NCI-H82 (cell line): ENCODE measurements at places on chromosomes 12 and 14.
A peak's percentile ranks its signal among the peaks of the same experiment; 100 is the strongest.

- no peak for DNase-seq
These were observed 20.2 kb downstream of the OR4N2 start for GRCh38 chr14:19823765-19824164.

DNA sequence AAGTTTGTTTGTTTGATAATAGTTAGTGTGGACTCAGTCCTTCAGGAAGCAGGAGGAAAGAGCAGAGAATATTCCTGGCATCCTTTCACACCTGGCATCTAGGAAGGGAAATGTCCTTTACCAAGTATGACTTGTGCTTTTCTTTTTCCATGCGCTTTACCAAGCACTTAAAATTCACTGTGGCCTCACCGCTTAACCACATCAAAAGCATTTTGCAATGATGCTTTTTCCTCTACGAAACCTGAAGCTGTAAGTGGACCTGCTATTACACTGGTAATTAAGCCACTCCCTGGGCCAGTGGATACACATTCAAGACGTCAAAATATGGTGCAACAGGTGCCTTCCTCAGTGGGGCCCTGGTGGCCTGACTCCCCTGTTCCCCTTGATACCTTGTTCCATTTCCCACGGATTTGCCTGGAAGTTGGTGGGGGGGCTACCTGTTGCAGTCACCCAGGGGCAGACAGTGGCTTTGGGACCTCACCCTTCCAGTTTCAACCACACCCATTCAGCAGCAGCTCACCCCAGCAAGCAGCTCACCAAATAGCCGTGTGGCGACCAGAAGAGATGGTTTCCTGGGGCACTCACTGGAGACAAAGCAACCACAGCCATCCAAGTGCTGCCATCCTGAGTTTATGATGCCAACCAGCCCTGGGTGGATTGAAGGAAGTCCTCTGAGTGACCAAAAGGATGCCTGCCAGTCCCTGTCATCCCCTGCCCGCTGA, 14.2 kb upstream of the FZD10 start:
- DNase-seq: no peak

DNA sequence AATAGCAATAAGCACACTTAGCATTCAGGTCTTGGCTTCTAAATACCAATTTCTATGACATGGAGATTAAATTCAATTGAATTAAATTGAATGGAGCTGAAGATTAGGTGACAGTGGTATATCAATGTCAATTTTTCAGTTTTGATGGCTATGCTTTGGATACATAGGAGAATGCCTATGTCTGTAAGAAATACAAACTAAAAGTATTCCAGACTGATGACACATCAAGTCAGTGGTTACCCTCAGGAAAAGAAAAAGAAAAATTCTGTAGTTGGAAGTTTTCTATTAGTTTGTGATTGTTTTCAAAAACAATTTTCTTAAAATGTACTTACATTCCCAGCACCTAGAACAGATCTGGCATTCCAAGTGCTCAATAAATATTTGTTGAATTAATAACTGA, 4.9 kb upstream of the DCAF4 start:
- DNase-seq: no peak

DNA sequence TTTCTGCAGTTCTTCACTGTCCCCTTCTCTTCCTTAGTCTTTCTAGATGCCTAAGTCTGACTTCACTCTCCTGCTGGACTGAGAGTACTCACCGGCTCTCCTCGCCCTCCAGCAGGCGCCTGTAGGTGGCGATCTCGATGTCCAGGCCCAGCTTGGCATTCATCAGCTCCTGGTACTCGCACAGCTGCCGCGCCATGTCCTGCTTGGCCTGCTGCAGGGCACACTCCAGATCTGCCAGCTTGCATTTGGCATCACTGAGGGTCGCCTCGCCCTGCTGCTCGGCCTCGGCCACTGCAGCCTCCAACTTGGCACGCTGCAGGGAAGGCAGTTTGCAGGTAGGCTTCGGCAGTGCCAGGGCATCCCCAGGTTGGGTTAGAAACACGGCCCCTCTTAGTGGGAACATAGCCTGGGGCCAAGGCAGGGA, 5.2 kb downstream of the KRT84 start:
- DNase-seq: peak; percentile 34

DNA sequence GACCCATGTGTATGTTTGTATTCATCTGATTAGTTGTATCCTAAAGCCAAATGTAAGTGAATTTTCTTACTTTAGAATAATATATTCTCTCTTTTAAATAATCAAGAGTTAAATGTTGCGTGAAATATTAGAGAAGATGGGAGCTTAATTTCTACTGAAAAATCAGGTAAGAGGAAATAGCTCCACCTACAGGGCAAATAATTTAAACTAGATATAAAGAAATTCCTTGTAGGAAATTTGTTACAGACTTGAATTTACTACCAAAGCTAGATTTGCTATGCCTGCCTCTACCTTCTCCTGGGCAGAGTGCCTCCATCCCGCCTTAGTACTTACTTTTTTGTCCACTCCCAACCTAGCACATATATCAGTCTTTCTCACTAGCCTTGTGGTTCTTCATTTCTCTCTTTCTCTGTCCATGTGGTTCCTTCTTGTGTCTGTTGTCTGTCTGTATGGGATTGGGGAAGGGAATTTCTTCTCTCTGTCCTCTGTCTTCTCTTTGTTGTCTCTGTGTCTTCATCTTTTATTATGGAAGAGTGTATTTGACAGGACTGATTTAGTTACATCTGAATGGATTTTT, 44.7 kb downstream of the PALS1 start:
- DNase-seq: peak; percentile 53

GRCh38 chr14:90253826-90254225, 2.5 kb upstream of the PSMC1 start:
- no peak for DNase-seq

- no peak for DNase-seq
These were observed 50.0 kb downstream of the FIGNL2 start for GRCh38 chr12:51798501-51798900.

DNA sequence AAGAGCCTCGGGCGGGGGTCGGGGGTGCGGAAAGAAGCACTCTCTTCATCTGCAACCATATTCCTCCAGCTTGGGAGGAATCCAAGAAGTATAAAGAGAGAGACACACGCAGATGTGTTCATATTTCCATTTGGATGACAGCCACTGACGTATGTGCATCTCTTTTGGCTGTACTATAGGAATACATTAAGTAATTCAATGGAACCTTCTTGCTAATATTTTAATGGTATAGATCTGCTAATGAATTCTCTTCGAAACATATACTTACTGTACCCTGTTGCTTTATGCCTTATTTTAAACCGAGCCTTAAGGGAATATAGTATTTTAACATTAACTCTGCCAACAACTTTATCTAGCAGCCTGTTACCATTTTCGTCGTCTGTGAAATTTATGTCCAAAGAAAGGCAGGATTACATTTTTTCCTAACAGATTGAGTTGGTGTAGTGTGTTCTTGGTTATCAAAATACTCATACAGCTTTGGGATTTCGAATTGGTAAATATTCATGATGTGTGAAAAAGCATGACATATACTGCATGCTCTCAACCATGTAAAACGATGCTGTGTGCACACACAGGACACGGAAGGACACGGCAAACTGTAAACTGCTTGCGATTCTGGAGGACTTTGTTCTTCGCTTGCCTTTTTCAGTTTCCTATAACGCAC, 84.5 kb downstream of the CCDC88C start:
- no peak for DNase-seq

DNA sequence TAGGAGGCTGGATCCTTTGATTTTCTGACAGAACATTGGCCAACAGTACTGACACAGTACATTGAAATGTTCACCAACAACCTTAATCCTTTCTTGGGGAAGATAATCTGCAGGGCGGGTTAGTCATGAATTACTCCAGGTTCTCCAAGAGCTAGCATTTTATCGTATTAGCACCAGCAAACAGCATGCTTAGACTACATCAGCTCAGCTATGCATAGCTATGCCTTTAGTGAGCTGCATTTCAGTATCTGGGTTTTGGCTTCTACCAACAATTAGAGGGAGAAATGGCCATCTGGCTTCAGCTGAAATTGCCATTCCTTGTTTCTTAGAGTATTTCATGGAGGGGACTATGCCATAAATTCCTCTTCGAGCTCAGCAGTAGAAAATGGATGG, 33.8 kb downstream of the SAMD4A start:
- peak; percentile 22 for DNase-seq

DNA sequence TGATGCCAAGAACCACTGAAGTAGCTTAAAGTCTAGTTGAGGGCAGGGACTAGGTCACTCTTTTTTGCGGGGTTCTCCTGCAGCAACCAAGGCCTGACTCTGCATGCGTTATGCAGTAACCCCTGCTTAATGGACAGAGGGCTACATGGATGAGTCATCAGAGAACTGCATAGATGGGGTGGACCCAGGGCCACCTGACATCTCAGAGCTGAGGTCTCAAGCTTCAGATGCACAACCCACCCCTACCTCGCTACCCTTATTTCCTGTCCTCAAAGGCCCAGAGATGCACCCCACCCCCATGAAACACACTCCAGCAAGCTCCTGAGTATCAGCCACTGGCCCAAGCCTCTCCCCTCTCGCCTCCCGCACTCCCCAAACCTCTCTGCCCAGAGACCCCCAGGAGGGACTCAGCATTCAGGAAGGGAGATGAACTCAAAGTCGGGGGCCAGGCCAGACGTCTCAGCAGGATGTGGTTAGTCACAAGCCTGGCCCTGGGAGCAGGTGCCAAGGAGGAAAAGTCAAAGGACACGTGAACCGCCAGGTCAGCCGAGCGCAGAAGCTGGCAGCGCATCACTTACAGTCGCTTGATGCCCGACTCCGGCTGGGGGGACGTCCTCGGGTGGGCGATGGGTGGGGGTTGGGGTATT, 25.8 kb downstream of the SNRNP35 start:
- no peak for DNase-seq
